ENCODE measurements at places on chromosomes 3 and 15.
A peak's percentile ranks its signal among the peaks of the same experiment; 100 is the strongest.

- DNase-seq = peak; percentile 85
These were observed 38.2 kb downstream of the TGFBR2 start for GRCh38 chr3:30644615-30645014.

DNA sequence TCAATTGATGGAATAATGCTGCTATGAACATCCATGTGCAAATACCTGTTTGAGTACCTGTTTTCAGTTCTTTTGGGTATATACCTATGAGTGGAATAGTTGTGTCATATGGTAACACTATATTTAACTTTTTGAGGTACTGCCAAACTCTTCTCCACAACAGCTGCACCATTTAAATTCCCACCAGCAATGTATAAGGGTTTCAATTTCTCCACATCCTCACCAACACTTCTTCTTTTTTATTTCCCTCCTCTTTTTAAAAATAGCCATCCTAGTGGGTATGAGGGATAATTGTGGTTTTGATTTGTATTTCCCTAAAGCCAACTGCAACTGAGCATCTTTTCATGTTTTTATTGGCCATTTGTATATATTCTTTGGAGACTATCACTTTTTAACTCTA is 31.3 kb upstream of the ARHGEF3 start:
- no peak for DNase-seq

DNA sequence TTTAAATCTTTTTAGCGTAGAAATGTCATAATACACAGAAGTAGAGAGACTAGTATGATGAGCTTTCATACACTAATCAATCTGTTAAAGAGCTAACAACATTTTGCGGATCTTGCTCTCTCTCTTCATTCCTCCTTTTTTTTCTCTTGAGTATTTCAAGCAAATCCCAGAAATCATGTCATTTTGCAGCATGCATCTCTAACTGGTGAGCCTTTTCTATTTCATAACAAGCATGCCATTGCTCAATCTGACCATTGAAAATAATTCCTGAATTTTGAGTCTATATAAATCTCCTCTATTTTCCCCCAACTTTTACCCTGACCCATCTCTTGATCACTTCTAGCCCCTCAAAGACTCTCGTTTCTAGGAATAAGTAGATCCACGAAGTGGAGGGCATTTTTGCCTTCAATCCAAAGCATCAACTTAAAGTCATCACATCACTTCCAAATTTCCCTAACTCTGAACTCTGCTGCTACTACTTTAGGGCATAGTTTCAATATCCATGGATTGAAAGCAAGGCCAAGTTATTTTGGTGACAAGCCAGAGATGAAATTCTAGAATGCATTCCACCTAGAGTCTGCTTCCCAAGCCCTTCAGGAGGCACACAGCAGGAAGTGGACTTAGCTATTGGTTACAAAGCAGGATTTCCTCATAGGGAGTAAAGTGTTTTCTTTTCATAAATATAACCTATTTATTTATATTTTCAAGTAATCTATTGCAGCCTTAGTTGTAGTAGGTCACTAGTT is 253.5 kb upstream of the ZPLD1 start:
- DNase-seq = peak; percentile 94

GRCh38 chr15:67411486-67411885 is 109.4 kb upstream of the C15orf61 start:
- DNase-seq = no peak

GRCh38 chr3:122189357-122189756 is 5.9 kb downstream of the CASR start:
- no peak for DNase-seq

GRCh38 chr3:58769065-58769464 is 102.5 kb upstream of the FAM3D start:
- no peak for DNase-seq

DNA sequence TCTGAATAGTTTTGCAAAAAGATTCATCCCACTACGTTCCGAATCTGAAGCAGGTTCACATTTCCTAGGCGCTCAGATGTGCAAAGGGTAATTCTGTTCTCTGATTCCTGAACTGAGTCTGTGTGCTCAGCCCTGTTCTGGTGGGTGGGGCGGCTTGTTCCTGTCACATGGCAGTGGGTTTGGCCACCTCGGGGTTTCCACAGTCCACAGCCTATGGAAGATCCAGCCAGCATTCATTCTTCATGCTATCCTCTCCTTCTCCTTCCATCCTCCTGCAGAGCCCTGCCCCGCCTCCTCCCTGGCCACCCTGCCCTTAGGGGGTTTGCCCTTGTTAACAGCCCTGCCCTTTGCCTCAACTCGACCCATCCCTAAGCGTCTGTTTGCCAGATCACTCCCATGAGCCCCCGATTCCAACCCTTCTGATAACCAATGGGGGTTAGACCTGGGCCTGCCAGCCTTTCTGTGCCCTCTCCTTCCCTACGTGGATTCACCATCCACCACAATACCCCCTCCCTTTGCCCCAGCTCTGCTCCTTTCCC is 31.0 kb downstream of the PRR20G start:
- no peak for DNase-seq

Data from AG10803 (cell line).